Kidney tubule cell (primary cell): ENCODE measurements at places on chromosomes 3 and 15.

- peak; percentile 40 for DNase-seq
These were observed 473 bp downstream of the FHIT start for GRCh38 chr3:61250784-61251173.

DNA sequence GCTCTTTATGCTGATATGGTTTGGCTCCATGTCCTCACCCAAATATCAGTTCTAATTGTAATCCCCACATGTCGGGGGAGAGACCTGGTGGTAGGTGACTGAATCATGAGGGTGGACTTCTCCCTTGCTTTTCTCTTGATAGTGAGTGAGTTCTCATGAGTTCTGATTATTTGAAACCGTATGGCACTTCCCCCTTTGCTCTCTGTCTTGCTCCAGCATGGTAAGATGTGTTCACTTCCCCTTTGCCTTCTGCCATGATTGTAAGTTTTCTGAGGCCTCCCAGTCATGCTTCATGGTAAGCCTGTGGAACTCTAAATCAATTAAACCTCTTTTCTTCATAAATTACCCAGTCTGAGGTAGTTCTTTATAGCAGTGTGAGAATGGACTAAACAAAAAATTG lies 107.6 kb downstream of the IMPG2 start:
- no peak for DNase-seq

GRCh38 chr3:69791919-69792399 lies 52.7 kb downstream of the MITF start:
- peak; percentile 46 for DNase-seq

GRCh38 chr3:57688291-57688690 lies 4.6 kb downstream of the DENND6A start:
- no peak for DNase-seq

DNA sequence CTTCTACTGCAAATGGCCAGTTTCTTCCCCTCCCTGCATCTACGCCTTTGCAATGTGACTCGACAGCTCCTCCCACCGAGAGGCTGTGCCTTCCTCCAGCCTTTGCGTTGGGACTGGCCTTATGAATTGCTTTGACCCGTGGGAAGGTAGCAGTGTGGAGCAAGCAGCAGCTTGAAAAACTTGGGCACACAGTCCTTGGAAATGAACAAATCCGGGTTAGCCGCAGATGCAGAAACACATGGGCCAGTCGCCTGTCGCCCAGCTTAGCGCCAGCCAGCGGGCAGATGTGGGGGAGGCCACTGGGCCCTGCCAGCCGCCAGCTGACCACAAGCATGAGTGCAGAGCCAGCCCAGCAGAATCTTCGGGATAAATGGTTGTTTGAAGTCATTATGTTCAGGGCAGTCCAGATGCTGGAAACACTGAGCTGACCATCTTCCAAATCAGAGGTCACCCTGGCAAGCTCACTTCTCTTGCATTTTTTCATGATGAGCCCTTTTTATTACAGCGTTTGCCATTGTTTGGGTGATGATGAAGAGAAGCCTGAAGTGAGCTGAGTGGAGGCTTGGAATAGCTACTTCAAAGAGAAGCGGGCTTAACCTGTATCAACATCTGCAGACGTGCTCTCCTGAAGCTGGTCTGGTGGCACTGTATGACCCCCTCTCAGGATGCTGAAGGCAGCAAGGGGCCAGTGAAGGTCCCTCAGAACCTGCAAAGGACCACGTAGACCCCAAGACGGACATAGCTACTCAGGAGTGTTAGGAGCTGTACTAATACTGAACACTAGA lies 9.8 kb downstream of the SELENOS start:
- DNase-seq = no peak

- peak; percentile 29 for DNase-seq
These were observed 232.5 kb upstream of the ST8SIA2 start for GRCh38 chr15:92161039-92161670.

DNA sequence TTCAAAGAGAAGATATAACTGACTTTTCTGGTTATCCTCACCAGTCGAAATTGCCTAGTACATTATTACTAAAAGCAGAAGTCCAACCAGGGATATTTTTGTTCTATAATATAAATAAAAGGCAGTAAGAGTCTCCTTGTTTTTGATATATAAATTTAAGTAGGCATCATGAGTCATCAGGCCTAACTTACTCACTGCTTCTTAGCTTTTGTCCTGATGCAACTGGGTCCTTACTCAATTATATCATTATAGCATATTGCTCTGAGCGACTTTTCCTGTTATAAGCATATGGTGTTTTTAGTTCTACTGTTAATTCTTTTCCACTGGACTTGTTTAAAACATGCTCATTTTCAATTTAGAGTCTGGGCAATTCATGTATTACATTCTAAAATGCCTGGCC lies 910.1 kb downstream of the MCTP2 start:
- no peak for DNase-seq

DNA sequence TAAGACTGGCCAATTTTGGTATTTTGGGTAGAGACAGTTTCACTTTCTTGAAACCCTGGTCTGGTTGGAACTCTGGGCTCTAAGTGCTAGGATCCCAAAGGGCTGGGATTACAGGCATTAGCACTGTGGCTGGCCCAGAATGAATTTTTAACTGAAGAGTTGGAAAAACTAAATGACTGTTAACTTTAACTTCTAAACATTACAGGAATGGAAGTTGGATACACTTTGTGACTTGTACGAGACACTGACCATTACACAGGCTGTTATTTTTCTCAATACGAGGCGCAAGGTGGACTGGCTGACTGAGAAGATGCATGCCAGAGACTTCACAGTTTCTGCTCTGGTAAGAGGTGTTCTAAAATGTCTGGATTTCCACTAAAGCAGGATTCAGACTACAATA lies 3.5 kb downstream of the EIF4A2 start:
- DNase-seq = peak; percentile 11

GRCh38 chr3:149968216-149968615 lies 2.5 kb downstream of the PFN2 start:
- DNase-seq = peak; percentile 76

- peak; percentile 39 for DNase-seq
These were observed 69.2 kb upstream of the DCP1A start for GRCh38 chr3:53416530-53416929.

DNA sequence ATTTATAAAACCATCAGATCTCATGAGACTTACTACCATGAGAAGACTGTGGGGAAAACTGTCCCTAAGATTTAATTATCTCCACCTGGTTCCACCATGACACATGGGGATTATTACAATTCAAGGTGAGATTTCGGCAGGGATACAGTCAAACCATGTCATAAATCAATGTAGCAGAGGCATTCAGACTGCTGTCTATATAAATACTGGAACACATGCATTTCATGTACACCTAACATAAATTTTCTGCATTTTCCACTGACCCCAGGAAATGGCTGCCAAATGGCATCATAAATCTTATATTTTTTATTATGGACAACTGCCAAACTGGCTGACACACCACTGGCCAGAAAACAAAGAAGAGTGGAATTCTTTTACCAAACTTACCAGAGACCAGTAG lies 755.1 kb upstream of the EPHA6 start:
- DNase-seq = no peak

DNA sequence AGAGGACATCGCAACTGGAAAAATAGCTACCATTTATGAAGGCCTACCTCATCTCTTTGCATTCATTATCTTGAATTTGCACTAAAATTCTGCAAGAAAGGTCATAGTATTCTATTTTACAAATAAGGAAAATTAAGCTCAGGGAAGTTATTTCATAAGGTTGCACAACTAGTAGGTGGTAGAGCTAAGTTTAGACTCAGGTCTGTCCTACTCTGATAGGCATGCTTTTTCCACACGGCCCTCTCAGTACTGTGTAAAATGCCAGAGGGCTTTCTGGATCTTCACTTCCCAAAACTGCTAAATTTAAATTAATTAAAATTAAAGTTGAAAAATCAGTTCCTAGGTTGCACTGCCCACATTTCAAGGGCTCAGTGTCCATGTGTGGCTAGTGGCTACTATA lies 18.3 kb downstream of the MAP2K1 start:
- no peak for DNase-seq
